Left renal pelvis (tissue), 4 donors: ENCODE measurements at places on chromosomes 1 and 21. TPM values are rescaled to one million over a fixed set of nuclear protein-coding genes. Genes with fewer than 3 reads are reported as not detected.

The PLD5 gene
- 1.4 TPM for polyA plus RNA-seq

DNA sequence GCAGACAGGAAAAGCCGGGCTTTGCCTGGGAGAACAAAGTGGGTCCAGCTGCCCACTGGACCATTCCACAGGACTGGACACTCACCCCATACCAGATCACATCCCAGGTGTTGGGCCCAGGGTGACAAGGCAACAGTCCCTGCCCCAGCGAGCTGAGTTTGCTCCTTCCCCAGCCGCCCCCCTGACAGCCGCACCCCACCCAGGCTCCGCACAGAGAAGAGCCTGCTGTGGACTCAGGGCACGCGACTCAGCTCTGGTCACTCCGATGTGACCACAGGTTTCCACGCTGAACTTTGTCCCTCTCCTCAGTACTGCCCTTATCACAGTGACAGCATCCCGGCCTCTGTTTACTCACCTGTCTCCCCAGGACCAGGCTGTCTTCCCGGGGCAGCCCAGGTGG lies 1.2 kb downstream of the BMP8B start:
- DNase-seq, result no peak

The GBP1 gene
- polyA plus RNA-seq, result 17.2 TPM

DNA sequence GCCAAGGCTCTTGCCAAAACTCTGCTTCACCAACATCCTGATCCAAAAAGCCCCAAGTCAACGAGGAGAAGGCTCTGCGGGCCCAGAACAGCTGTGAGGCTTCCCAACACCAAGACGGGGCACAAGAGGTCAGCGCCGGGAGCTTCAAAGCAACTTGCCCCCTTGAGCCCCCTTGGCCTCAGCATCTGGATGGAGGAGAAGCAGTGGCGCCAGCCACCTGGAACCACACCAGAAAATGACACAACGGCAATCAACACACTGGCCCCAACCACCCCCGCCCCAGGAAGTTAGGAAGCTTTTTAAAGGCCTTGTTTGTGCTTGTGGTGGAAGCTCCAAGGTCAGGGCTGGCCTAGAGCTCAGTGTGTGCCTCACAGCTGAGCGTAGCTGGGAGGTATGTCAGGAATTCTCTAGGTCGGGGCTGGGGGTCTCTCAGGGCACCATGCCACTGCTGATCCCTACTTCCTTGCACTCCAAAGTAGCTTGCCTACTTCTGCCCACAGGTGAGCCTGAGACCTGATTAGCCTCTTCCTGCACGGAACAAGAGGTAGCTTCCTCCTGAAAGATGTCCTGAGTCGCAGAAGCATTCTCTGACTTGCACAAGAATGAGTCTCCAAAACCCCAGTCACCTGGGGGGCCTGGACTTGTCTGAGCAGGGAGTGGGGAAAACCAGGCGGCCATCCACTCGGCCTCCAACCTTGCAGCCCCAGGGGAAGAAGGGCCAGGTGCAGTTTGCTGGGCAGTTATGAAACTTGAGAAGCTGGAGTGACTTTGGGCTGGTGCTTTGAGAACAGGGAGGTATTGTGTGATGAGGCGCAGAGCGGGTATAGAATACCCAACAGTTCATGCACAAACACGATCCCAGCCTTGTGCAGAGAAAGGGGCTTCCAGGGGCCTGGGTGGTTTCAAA lies 9.7 kb upstream of the SRP9 start:
- DNase-seq, result no peak

GRCh38 chr21:44972301-44972814 lies 32.5 kb downstream of the SLX9 start:
- no peak for DNase-seq

The UTS2 gene
- not detected for polyA plus RNA-seq

The HMCN1 gene
- polyA plus RNA-seq, result 46.4 TPM

GRCh38 chr1:230808281-230808872 lies 59.9 kb downstream of the C1orf198 start:
- no peak for DNase-seq

DNA sequence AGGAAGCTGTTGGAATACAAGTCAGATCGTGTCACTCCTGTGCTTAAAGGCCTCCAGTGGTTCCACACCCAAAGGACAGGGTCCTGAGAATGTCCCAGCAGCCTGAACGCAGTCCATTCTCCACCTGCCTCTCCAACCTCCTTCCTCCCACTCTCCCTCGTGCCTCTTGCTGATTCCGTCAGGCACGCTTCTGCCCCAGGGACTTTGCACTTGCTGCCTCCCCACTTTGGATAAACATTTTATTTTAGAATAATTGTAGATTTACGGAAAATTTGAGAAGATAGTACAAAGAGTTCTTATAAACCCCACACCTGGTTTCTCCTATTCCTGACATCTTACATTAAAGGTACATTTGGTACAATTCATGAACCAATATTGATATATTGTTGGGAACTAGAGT lies 28.4 kb upstream of the LDLRAP1 start:
- DNase-seq, result no peak

GRCh38 chr1:16076865-16077238 lies 3.4 kb upstream of the FAM131C start:
- no peak for DNase-seq

The NPPA gene
- 0.59 TPM for polyA plus RNA-seq

The CHI3L1 gene
- 12.3 TPM for polyA plus RNA-seq

GRCh38 chr1:214475331-214475730 lies 76.1 kb downstream of the PTPN14 start:
- DNase-seq, result no peak
